ENCODE measurements at places on chromosomes 1 and 21.

DNA sequence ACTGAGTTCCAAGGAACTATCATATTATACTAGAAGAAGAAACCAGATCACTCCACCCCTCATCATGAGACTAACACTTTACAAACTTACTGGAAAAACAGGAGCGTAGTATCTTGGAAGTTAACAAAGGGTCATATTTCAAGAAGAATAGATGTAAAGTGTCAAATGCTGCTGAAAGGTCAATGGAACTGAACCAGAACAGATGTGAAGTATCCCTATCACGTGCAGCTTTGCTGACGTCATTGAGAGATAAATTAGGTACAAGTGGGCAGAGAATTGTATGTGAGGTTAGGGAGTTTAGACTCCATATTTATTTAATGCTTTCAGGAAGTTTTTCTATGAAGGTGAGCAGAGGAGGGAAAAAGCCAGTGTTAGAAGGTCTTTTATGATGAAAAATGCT lies 483.0 kb downstream of the NCAM2 start:
- DNase-seq: no peak

GRCh38 chr1:68313735-68314134 lies 81.4 kb upstream of the WLS start:
- no peak for DNase-seq

GRCh38 chr1:229184066-229184465 lies 86.8 kb upstream of the RAB4A start:
- no peak for DNase-seq

DNA sequence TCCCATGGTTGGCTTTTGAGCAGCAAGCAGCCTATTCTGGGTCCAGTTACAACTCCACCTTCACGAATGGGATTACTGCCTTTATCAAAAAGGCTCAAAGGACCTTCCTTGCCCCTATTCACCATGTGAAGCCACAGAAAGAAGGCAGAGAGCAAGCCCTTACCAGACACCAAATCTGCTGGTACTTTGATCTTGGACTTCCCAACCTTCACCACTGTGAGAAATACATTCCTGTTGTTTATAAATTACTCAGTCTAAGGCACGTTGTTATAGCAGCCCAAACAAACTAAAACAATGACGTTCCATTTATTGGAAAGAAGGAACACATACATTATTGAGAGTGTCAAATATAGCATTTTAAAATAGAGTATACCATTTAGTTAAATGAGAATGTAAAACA lies 1557.9 kb downstream of the PLA2G4A start:
- DNase-seq: no peak

DNA sequence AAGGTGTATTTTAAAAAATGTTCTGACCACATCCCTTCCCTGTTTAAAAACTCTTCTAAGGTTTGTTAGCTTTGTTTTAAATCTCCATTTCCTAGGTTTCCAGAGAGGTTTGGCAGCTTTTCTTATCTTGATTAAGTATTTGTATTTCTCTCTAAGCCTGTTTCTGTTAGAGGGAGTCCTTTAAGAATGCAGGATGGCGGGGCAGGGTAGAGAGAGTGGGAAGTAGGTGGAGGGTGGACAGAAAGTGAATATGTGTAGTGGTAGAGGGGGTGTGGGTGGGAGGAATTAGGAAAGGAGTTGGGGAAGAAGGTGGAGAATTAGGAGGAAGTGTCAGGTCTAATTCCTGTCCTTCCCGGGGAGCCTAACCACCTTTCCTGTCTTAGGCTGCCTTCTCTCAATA lies 21.2 kb upstream of the SERBP1 start:
- DNase-seq: no peak

DNA sequence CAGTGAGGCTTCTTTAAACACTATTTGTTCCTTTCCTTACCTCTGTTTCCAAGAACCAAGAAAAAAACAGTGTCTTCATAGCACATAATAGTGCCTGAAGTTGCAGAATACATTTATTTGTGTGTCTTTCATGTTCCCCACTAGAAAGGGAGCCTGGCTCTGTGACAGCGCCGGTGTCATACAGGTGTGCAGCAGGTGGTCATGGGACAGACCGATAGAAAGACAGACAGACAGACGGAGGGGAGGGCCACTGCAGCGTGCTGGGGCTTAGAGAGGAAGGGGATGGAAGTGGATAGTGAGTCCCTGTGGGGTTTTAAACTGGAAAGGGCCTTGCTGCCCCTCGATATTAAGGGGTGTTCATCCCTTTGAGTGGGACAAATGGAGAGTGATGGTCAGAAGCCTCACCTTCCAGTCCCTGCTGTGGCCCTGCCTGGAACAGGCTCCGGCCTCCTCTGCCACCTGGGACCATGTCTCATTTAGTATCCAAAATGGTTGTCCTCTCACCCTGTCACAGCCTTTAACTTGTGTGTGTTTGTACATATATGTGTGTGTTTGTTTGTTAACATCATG lies 152.9 kb downstream of the PGBD5 start:
- no peak for DNase-seq

DNA sequence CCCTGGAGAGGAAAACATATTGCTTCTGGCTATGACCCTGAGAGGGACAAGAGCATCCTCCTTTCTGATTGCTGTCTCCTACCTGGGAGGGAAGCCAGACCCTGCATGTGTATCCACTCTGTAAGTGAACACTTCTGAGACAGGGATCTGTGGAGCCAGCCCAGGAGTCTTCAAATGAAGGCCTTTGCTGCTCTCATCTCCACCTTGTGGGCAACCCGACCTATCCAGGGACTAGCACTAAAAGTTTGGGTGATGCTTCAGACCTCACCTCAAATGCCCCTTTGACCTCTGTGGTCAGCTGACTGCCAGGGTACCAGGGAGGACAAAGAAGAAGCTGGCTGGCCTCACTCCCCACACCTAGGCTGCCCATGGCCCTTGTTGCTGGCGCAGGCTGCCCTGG lies 64.7 kb downstream of the KCND3 start:
- no peak for DNase-seq

DNA sequence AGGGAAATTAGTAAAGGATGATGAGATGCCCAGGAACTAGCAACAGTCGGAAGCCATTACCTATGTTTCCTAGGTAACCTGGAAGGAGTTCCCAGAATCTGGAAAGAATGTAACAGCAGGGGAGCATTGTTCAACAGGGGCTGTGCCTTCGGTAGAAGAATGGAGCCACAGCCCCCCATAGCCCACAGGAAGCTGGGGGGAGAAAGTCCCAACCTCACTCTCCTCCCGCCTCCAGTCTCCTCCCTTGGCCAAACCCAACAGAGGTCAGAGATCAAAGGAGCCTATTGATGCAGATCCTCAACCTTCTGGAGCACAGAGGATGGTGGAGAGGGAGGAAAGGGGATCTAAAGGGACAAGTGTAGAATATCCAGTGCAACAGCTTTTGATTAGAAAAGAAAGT lies 131.5 kb upstream of the SLC44A3 start:
- DNase-seq: no peak

DNA sequence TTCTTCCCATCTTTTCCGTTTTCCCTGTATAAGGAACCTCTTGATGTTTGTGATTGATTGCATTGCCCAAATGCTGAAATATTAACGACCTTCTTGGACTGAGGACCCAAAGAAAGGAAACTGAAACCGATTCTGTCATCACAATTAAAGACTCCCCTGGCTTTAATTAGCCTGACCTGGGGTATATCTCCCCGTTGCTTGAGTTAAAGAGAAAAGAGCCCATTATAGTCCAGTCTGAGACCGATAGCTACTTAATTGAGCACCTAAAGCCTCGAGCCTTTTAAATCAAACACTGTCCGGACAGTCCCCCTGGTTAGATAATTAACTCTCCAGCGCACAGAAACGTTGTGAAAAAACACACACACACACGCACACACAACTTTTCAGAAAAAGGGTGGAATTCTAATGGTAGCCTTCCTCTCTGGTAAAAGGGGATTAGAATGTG lies 8.0 kb downstream of the LMO4 start:
- no peak for DNase-seq

DNA sequence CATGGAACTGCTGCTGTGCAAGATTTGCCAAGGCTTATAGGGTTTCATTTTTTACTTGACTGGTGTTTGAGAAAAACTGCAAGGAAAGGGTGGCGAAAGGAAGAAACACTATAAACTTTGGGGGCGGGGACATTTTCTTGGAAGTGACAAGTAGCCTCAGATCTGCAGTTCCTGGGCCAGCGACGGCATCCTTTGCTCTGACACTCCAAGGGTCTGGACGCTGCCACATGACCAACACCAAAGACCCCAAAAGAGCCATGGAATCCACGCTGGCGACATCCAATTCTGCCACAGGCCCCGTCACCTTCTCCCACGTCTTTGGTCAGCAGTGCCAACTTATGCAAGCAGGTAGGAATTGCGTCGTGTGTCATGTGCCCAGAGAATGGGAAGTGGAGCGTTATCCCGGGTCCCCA lies 193.4 kb downstream of the PRDM2 start:
- DNase-seq: no peak

DNA sequence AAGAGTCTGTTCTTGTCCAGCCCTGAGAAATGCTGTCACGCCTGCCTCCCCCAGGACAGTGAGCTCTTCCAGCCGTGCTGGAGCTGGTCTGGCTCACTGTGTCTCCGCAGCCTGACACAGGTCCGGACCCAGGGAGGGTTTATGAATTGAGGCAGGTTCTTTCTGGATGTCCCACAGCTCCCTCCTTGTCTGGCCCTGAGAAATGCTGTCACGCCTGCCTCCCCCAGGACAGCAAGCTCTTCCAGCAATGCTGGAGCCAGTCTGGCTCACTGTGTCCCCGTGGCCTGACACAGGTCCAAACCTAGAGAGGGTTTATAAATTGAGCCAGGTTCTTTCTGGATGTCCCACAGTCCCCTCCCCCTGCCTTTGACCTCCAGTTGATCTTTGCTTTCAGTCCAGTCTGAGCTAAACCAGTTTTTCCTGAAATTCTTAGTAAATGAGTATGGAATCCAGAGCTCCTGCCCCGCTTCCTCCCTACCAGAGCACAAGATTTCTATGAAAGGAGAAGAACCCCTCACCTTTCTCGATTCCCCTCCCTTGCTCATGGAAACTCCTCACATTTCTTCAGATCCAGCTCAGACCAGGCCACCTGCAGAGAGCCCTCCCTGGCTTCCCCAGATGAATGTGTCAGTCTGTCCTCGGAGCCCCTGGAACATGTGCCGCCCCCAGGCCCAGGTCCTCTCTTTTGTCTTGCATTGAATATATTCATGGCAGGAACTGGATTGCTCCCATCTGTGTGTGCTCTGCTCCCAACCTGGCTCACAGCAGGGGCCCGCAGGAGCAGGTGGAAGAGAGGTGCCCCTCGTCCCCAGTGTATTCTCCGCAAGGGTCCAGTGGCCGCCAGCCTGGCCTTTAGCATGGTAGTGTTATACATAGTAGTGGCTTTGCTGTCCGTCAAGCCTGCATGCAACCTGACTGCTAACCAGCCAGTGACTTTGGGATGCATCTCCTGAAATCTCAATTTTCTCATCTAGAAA lies 116.3 kb downstream of the EPHB2 start:
- no peak for DNase-seq

DNA sequence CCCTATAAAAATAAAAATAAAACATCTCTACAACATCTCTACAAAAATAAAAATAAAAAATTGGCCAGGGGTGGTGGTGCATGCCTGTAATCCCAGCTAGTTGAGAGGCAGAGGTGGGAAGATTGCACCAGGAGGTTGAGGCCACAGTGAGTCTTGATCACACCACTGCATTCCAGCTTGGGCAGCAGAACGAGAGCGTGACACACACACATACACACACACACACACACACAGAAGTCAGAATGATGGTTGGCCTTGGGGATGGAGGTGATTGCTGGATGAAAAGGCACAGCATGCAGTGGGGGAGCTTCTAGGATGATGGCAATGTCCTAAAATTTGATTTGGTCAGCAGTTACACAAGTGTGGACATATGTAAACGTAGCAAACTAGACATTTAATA lies 69.7 kb upstream of the SOD1 start:
- DNase-seq: no peak

DNA sequence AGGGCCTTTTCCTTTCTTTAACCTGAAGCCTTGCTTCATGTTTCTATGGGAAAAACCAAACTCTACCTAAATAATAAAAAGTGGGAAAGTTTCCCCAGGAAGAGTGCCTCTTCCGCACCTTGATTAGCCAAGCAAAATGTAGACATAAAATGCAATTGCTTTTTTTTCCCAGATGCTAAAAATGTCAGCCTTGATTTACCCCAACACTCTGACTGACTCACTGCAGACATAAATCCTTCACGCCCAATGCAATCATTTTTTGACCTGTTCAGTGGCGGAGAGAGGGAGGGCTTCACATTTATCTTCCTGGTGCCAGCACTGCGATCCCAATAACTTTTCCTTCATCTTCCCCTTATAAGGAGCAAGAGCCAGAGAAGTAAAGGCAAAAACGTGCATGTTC lies 261.5 kb downstream of the SEC16B start:
- no peak for DNase-seq

DNA sequence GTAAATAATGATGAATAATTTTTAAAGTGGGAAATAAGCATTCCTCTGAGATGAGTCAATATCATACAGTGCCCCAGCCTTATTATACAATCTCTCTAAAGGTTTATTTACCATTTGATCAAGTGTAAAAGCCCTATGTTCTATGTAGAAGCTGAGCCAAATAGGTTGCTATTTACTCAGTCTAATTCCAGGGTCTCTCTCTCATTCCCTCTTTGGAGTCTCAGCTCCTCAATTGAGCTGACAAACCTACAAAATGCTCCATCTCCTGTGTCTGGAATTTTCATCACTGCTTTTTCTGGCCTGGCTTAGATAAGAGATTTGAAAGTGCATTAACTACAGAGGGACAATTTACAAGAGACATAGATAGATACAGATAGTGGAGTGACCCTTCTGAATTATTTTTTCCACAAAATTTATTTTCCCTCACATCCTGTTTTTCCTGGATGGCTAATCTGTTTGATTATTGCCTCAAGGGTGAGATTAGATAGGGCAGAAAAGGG lies 24.8 kb upstream of the USH2A start:
- no peak for DNase-seq

DNA sequence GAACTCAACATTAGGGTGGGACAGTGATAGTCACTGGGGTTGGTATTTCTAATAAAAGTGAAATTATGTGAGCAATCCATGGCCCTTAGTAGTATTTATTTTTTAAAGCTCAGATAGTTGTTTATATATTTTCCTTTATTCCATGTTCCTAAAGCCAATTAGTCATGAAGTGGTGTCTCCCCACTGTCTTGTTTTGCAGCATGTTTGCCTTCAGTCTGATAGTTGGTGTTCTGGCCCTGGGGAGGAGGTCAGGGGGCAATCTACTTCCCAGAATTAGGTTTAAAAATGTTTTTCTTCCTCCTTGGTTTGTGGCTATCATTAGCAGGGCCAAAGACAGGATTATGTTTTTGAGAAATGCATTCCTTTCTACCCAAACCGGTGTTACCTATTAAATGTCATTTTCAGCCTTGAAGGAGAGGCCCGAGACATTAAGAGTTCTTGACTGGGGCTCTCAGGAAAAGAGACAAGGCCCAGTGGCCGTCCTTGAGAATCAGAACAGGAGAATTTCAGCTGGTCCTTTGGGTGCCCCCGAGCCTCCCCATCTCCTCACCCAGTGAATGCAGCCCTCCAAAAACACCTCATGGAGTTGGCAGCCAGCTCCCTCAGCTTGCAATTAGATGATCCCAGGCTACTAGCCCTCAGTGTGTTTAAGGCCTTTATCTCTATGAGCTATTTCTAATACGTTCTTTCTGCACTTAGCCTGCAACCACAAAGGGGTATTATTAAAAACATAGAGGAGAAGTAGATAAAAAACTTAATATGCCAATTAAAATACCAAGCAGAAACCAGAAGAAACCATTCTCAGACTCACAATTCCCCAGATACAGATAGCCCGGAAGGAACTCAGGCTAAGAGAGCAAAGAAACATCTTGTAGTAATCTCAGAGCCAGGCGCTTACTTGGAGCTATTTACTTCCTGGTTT lies 71.3 kb upstream of the NGF start:
- no peak for DNase-seq
